ENCODE measurements at places on chromosomes 11 and 22. TPM values are rescaled to one million over a fixed set of nuclear protein-coding genes. Genes with fewer than 3 reads are reported as not detected.

CCDC73 gene
- 0.05 TPM for total RNA-seq

MS4A6A gene
- total RNA-seq, result 76.2 TPM

OLFML1 gene
- total RNA-seq, result 48.0 TPM

OR5A2 gene
- not detected for total RNA-seq

NAA40 gene
- total RNA-seq, result 13.6 TPM

TRIM49 gene
- total RNA-seq, result not detected

GRAMD1B gene
- 5.9 TPM for total RNA-seq

UBQLN3 gene
- total RNA-seq, result 0.58 TPM

BTBD18 gene
- not detected for total RNA-seq

DDX10 gene
- total RNA-seq, result 28.1 TPM

ZNF280B gene
- total RNA-seq, result 1.9 TPM

DDI1 gene
- not detected for total RNA-seq

PARVG gene
- 5.8 TPM for total RNA-seq

RGL4 gene
- not detected for total RNA-seq

FAM83F gene
- 3.1 TPM for total RNA-seq

FAM89B gene
- 10.9 TPM for total RNA-seq

RAB36 gene
- 2.0 TPM for total RNA-seq

SHANK3 gene
- total RNA-seq, result 8.1 TPM

ART5 gene
- total RNA-seq, result not detected

KRTAP5-1 gene
- total RNA-seq, result not detected

THRSP gene
- 0.48 TPM for total RNA-seq

GAB4 gene
- total RNA-seq, result not detected

F2 gene
- not detected for total RNA-seq

FAM168A gene
- total RNA-seq, result 31.4 TPM

PDE2A gene
- total RNA-seq, result 18.6 TPM

RIMBP3C gene
- 0.26 TPM for total RNA-seq

ST14 gene
- total RNA-seq, result 9.5 TPM

GPR83 gene
- total RNA-seq, result 0.16 TPM

CD248 gene
- total RNA-seq, result 28.7 TPM

CYB5R2 gene
- total RNA-seq, result 13.9 TPM

MYO18B gene
- 4.8 TPM for total RNA-seq

SPTY2D1 gene
- 27.1 TPM for total RNA-seq

Measured in urinary bladder (tissue), 4 donors.